HFFc6 (cell line): ENCODE measurements at places on chromosomes 11 and 22.

GRCh38 chr11:34632105-34632791, 11.4 kb downstream of the EHF start:
- DNase-seq, result no peak

DNA sequence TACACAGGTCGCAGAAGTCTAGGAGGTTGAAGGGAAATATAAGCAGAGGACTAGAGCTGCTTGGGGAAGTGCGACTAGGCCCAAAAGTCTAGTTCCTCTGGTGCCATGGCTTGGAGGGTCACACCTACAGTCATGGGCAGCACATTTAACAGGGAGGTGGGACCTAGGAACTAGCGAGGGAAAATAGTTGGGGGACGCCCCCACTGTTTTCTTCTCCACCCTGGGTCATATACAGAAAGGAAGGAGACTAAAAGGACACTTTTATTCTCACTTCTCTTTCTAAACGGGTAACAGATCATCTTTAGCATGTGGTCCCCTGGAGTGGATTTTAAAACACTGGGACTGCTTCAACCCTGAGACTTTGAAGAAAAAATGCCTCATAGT, 16.6 kb downstream of the APIP start:
- no peak for DNase-seq

GRCh38 chr22:47678048-47678447, 915.6 kb downstream of the TBC1D22A start:
- DNase-seq, result no peak

DNA sequence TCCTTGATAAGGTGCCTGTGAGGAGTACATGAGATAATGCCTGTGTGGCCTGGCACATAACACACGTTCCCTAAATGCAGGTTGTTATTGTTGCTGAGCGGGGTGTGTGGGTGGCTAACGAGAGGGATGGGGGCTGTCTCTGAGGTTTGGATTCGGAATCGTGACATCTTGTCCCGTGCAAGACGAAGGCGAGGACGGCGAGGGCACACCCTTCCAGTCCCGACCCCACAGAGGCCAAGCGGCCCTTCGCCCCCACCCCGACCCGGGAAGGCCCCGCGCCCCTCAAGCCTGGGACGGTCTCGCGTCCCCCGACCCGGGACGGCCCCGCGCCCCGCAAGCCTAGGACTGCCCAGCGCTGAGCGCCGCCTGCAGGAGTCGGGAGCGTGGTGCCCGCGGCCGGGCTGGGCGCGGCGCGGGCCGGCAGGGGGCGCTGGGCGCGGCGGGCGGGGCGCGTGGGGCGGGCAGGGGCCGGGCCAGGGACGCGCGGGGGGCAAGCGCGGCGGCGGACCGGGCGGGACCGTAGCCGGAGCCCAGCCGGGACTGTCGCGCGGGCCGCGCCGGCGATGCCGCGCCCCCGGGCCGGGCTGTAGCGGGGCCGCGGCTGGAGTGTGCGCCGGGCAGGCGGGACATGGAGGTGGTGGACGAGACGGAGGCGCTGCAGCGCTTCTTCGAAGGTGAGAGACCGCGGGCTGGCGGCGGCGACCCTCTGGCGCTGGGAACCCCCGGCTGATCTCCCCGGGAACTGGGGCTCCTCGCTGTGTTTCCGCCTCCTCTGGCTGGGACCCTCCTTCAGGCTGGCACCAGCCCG, at the start of gene MYRF:
Gene MYRF (plus strand): TSS at position 520 of the 808 bp plus-strand sequence. CDS start 109 bp downstream, at position 629.
- peak; percentile 5 for DNase-seq

GRCh38 chr11:127205688-127206217, 205.2 kb upstream of the KIRREL3 start:
- DNase-seq, result no peak

DNA sequence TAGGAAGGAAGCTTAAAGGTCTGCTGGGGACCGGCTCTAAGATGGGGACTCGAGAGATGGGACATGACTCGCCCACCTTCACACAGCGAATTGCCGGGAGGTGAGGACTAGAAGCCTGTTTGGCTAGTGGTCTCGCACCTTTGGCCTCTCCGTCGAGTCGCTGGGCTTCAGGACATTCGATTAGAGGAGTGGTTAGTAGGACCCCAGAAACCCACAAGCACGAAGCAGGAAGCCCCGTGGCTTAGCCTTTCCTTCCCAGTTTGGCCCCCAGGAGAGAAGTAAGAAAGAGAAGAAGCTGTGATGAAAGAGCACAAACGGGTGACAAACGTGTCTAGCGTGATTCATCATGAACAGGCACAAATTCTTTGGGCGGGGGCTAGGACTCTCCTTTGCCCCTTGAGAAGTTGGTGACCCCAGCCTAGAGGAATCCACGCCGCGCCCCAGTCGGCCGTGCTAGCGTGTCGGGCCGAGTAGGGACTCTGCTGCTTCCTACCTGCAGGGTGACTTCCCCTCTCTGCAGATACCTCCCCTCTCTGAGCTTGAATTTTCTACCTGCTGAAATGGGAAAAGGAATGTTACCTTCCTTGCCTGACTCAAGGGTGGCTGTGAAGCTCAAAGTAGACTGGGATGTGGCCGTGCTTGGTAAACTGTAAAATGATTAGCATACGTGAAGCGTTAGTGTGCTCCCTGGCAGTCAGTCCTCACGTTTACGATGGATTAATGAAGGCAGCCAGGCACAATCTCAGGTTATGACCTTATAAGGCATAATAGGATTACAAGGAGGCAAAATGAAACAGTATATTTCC, 1.1 kb upstream of the ADM start:
- DNase-seq, result peak; percentile 70
